ENCODE measurements at places on chromosomes 11 and 22. TPM values are rescaled to one million over a fixed set of nuclear protein-coding genes. Genes with fewer than 3 reads are reported as not detected.

The HARBI1 gene
- total RNA-seq: 3.1 TPM

The MYEOV gene
- 1.1 TPM for total RNA-seq

The SCGB1D2 gene
- 40.5 TPM for total RNA-seq

The LRRN4CL gene
- total RNA-seq: 2.8 TPM

The FGF3 gene
- not detected for total RNA-seq

The KIAA1671 gene
- 53.1 TPM for total RNA-seq

The OR6A2 gene
- 0.57 TPM for total RNA-seq

The FAM111B gene
- total RNA-seq: 1.4 TPM

The ACTN3 gene
- not detected for total RNA-seq

The CBLIF gene
- total RNA-seq: not detected

The ART5 gene
- total RNA-seq: not detected

The FUT4 gene
- total RNA-seq: 6.5 TPM

The HOATZ gene
- total RNA-seq: not detected

The WBP2NL gene
- total RNA-seq: 1.6 TPM

The TSPAN32 gene
- total RNA-seq: not detected

The SIPA1 gene
- total RNA-seq: 38.2 TPM

The WNT7B gene
- 7.5 TPM for total RNA-seq

The HBG1 gene
- total RNA-seq: not detected

The ACRV1 gene
- total RNA-seq: not detected

The TENM4 gene
- 2.6 TPM for total RNA-seq
